ENCODE measurements at places on chromosomes 3 and 15. TPM values are rescaled to one million over a fixed set of nuclear protein-coding genes. Genes with fewer than 3 reads are reported as not detected.

CSPG4 gene
- total RNA-seq = 16.2 TPM

WNT7A gene
- not detected for total RNA-seq

MNS1 gene
- total RNA-seq = 0.72 TPM

CCR3 gene
- not detected for total RNA-seq

OXTR gene
- total RNA-seq = 2.5 TPM

PTH1R gene
- 13.5 TPM for total RNA-seq

GOLGA8J gene
- total RNA-seq = not detected

VIPR1 gene
- total RNA-seq = 8.5 TPM

A4GNT gene
- not detected for total RNA-seq

FAM174B gene
- total RNA-seq = 1.6 TPM

GOLGA8T gene
- total RNA-seq = not detected

WDR49 gene
- not detected for total RNA-seq

TMC3 gene
- total RNA-seq = 0.32 TPM

LRRC34 gene
- 10.5 TPM for total RNA-seq

INSYN1 gene
- 2.9 TPM for total RNA-seq

FOXL2 gene
- not detected for total RNA-seq

SPINT1 gene
- 0.81 TPM for total RNA-seq

TGFBR2 gene
- 336 TPM for total RNA-seq

RAB6B gene
- 0.81 TPM for total RNA-seq

Measured in cardiac atrium fibroblast (primary cell).